CD4-positive, alpha-beta T cell treated with Interleukin-17A for 4 hours (primary cell): ENCODE measurements at places on chromosomes 3 and 15.

DNA sequence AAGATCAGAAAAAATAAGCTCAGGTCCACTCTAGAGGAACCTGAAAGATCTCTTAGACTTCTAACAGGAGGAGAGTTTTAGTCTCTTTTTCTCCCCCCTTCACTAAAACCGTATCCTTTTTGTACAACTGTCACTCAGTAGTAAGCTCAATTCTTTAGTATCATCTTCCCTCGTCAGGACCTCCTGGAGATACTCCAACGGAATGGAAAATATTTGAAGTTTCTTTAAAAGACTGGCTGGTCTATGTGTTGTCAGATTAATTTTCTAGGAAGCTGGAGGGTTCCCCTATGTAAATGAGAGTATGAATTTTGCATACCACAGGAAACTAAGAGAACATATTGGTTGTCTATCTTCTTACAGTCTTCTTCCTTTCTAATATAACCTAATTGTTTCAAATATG lies 747.7 kb upstream of the CBLB start:
- no peak for DNase-seq

DNA sequence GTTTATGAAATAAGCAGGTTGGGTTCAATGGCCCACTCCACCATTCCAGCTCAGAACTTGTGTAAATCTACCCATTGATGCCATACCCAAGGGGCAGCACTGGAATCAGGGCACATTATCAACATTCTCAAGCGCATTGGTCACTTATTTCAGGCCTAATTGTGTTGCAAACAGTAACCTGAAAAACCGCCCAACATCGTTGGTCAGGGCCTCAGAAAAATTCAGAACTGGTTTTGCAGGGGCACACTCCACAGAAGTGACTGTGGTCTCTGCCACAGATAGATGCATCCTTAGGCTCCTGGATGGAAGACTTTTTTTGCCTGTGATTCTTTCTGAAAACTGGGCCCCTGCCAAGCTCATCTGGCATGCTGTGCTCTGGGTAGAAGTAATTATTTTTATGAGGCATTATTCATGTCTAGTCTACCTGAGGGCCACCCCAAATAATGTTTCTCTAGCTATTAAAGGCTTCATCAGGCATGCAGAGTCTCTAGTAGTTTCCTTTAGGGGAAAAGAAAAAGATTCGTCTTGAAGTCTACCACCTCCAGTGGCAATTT lies 21.7 kb upstream of the LRTM1 start:
- DNase-seq: no peak

GRCh38 chr3:85875589-85875988 lies 916.8 kb downstream of the CADM2 start:
- no peak for DNase-seq

GRCh38 chr3:139468399-139468798 lies 7.9 kb downstream of the RBP2 start:
- DNase-seq: no peak

DNA sequence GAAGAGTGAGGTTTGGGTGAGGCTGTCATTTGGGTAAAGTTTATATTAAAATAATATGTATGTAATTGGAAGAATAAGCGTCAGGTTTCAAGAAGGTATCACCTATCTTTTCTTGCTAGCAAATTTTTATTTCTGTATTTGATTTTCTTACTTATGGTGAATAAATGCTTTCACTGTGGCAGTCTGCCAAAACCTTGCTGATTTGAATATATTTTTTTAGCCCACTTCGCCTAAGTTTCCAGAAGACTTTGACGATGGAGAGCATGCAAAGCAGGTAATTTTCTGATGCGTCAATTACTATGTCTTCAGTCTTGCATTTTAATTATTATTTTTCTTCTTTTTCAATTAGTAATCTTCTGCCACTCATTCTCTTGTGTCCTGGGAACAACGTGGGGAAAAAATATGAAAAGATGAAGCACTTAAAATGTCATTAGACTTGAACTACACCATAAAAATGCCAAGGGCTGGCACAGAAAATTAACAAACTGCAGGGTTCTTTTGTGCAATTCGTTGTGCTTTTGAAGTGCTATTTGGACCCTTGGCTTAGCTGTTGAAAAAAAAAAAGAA lies 40.4 kb downstream of the SRP14 start:
- no peak for DNase-seq

GRCh38 chr15:78162038-78162437 lies 12.9 kb downstream of the IDH3A start:
- DNase-seq: peak; percentile 15

DNA sequence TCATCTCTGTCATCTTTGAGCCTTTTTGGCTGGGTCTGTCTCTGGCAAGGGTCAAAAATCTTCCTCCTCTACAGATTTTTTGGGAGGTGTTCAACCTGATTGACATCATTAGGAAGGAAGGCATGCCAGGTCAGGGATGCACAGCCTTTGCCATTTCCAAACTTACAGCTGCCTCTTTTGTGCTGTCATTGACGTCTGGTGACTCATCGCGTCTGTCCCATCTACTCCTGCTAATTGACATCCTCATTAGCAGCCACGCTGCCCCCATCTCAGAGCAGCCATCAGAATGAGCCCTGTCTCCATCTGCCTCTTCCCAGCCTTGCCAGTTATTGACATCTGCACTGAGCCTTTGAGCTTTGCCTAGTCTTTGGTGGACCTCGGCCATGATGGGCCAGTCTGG lies 53.0 kb downstream of the PDIA5 start:
- no peak for DNase-seq

GRCh38 chr3:124322309-124322880 lies 330.5 kb upstream of the ROPN1 start:
- DNase-seq: no peak

- DNase-seq: no peak
These were observed 24.4 kb downstream of the SELENOT start for GRCh38 chr3:150627557-150627956.

DNA sequence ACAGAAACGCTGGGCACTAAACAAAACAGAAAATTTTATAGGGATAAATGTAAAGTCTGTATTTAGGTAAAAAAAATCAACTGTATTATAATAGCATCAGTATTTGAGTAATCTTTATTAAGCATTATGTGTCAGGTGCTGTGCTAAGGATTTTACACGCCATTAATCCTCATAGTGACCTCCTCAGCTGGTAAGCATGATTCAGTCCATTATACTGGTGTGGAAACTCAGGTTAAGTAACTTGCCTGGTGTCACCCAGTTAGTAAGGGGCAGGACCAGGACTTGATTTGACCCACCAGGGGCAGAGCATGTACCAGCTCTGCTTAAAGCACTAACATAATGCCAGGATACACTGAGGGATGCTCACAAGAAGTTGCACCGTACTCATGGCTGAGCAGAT lies 4.8 kb downstream of the MYO5C start:
- no peak for DNase-seq

GRCh38 chr3:65101450-65101849 lies 413.6 kb upstream of the ADAMTS9 start:
- no peak for DNase-seq

DNA sequence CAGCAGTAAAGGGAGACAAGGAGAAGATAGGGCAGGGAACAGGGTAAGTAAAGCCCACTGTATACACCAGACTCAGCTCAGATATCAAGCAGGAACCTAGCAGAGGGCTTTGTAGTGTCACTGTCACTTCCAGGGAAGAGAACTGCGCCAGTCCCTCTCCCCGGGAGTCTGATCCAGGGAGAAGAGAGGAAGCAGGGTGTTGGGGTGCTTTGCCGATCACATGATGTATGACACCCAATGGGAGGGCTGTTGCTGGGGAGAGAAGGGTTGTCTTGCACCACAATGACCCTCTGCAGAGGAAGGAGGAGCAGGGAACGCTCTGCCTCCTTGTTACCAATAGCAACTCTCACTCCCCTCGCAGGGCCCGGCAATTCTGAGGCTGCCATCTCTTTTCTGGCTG lies 147.2 kb upstream of the SLC2A2 start:
- no peak for DNase-seq

- DNase-seq: no peak
These were observed 49.0 kb downstream of the NKIRAS1 start for GRCh38 chr3:23867838-23868237.

DNA sequence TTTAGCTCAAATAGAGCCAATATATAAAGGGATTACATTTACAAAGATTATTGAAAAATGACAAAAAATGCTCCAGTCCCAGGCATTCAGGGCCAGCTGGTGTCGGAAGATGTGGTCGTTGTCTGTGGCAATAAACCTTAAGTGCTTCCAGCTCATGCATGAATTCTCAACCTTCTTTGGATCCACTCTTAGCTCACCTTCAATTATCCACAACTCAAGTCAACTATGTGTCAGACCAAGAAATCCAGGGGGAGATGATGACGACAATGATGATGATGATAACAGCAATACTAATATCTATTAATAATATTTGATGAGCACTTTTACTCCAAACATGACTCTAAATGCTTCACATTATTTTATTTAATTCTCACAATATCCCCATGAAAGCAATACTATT lies 53.6 kb upstream of the PXYLP1 start:
- no peak for DNase-seq

DNA sequence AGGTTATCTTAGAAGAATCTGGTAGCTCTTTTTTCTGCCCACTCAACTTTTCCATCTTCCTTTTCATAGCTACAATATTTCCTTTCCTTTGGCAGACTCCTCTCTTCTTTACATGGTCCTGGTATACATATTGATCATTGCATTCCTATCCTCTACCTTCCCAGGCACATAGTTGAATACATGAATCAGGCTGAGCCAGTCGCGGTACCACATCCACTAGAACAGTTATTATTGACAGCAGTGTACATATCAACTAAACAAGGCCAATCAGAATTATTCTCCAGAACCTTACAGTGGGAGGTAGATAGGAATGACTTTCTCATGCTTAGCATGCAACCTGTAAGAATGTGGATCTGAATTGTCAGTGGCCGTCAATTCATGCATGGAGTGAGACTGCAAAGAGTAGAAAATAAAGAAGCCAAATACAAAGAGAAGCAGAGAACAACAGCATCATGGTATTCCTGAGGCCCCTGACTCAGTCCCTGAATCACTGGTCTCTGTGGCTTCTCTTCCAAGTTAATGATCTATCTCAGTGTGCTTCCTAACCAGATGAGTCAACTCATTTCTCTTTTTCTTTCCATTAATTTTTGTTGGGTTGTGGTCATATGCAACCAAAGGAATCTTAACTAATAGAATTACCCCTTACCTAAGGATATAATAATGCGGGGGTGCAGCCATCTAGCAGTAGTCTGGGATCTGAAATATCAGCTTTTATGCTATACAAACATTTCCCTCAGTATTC lies 60.9 kb upstream of the DCBLD2 start:
- no peak for DNase-seq

- DNase-seq: no peak
These were observed 60.4 kb downstream of the KBTBD12 start for GRCh38 chr3:127975153-127976029.

DNA sequence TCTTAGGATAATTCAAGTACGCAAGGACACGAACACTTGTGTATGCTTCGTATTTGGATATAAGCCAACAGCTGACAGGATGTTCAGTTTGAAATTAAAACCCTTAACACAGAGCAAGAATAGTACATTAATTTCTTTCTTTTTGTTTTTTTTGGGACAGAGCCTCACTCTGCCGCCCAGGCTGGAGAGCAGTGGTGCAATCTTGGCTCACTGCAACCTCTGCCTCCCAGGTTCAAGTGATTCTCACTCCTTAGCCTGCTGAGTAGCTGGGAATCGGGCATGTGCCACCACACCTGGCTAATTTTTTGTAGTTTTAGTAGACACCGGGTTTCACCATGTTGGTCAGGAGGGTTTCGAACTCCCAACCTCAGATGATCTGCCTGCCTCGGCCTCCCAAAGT lies 32.4 kb downstream of the TOMM70 start:
- no peak for DNase-seq

GRCh38 chr15:26020871-26021270 lies 157.7 kb upstream of the ATP10A start:
- DNase-seq: no peak

DNA sequence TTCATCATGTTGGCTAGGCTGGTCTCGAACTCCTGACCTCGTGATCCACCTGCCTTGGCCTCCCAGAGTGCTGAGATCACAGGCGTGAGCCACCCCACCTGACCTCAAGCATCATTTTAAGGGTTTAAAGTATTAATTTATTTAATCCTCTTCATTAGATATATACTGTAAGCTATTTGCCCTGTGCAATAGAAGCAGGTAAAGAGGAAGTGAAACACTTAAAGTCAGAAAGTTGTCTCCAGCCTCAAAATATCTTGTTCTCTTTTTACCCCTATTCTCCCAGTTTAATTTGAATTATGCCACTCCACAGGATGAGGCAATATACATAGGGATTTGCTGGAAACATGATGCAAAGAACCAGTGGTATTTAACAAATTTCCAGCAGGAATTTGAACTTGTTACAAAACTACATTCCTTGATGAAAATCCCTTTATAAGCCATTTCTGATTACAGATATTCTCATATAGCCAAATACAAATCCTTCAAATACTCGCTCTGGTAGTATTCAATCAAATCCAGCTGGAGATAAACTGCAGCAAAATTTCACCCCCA lies 2.0 kb downstream of the NDUFB5 start:
- no peak for DNase-seq
